ENCODE measurements at places on chromosomes 4 and X.
A peak's percentile ranks its signal among the peaks of the same experiment; 100 is the strongest.

GRCh38 chr4:146243141-146243882 lies 29.0 kb downstream of the REELD1 start:
- no peak for DNase-seq

DNA sequence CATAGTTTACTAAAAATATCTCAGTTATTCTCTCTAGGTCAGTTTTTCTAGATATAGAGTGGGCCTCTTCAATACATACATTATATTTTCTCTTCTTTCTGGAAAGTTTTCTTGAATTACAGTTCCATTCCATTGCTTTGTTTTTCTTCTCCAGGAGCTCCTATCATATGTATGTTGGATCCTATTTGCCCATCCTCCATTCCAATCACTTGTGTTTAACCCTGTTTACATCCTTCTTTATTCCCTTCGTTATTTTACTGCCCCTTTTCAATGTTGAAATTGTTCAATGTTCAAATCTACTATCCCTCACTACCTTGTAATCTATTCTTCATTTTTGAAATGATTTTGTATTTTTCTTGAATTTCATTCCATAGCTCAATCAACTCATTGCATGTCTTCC lies 97.4 kb downstream of the IRF2 start:
- no peak for DNase-seq

DNA sequence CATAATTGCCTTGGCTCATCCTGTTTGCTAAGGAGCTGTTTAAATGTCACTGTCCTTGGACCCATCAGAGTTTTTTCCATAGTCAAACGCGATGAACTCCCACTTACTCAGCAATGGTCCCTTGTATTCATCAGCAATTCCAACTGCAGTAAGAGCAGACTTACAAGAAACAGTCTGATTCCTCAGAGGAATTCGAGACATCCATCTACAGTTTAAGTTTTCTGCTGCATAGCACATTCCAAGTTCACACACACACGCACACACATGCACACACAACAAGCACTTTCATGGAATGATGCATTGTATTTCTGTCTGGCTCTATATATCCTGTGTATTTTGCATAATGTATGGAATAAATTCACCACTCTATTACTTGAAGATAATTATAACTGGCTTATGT lies 32.7 kb upstream of the TMEM150C start:
- no peak for DNase-seq

DNA sequence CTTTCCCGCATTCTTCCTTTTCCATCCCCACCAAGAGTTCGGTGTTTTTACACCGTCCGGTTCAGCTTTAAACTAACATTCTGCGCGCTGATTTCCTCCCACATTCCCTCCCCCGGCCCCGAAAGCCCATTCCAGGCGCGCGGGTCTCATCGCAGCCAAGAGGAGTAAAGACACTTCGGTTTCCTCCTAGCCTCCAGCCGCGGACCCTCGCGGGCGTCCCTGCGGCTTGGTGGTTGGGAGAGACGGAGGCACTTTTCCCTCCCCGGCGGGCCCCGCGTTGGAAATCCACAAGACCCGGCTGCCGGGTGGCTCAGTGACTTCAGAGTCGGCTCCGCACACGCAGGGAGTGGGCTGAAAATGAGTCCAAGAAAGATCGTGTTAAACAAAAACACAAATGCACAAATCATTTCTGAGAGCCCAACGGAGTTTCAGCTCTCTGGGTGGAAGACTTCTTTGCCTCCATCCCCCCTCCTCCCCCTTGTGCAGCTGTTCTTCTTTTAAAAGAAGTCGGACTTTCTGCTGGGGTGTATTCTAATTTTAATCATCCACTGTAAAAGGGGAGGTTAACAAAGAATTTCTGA lies 2.0 kb upstream of the ARX start:
- DNase-seq = peak; percentile 79

DNA sequence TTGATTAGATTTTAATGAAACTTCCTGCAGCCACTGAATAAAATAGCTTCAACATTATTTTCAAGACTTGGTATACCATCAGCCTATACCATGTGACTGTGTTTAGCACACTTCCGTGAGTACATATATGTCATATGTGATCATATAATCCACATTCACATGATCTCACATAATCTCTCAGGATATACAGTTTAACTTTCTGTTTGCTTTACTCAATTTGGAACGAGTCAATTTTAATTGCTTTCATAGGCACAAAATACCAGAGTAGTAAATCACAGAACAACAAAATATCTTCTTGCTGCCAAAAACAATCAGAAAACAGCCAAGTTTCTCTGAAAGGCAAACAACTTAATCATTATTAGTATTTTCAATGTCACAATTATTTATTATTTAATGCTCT lies 731.1 kb upstream of the DIAPH2 start:
- DNase-seq = no peak

- no peak for DNase-seq
Observed at GRCh38 chrX:16018291-16018690, 105.1 kb upstream of the GRPR start.

DNA sequence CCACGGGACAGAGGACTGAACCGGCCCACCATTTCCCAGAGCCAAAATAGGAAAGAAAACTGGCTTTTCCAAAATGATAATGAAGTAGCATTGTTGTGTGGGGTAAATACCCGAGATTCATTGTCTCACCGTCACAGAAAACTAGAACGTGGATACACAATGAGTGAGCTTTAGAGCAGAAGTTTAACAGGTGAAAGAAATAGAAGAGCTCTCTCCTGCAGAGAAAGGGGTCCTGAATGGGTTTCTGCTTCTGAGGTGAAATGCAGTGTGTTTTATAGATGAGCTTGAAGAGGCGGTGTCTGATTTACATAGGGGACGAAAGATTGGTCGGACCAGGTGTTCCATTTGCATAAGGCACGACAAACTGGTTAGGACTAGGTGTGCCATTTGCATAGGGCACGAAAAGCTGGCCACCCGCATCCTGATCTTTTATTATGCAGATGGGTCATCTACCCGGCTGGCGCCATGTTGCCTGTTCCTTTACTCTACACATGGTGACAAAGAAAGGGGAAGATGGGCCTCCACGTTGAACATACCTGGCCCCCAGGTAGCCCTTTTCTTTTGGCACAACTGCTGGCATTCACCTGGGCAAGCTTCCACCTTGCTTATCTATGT lies 118.1 kb downstream of the ATXN3L start:
- no peak for DNase-seq

GRCh38 chr4:121233982-121234381 lies 69.9 kb upstream of the TNIP3 start:
- DNase-seq = no peak

- DNase-seq = peak; percentile 23
Observed at GRCh38 chrX:3712870-3713224, 602 bp downstream of the PRKX start.

DNA sequence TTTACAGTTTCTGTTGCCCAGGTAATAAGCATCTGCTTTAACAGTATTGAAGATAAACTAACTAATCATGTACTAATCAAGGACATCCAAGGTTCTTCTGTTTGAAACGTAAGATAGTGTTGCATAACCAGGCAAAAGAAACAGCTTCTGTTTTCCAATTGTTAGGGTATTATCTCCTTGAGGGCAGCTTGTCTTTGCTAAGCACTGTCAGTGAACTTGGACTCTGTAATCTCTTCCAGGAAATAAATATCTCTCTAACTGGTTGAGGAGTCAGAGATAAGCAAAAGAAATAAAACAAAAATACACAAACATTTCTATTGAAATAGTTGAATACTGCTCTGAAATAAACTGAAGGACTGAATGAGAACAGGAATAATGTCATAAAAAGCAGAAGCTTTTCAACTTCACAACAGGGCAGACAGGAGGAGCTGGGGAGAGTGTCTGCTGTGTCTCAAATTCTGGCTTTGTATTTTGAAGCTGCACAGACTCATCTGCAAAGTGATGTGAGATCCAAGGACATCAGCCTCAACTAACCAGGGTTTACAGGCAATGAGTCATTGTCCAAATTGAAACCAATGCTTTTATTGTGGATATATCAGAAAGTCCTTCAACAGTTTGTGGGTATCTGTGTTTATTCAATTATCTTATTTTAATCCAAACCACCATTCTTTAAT lies 1253.0 kb upstream of the PCDH7 start:
- no peak for DNase-seq

DNA sequence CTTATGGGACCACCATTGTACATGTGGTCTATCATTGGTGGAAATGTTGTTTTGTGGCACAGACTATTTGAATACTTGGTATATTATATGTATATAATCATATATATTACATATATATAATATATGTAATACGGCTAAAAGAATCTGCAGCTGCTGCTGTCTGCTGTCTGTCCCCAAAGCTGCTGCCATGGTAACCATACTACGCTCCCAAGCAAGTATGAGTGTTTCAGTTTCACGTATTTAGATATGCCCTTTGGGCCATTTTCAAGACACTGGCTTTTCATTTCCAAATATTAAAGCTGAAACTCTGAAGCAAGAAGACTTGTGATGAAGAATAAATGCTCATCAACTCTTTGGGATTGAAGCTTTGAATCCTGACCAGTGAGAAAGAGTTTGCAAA lies 42.0 kb upstream of the ARSJ start:
- no peak for DNase-seq

DNA sequence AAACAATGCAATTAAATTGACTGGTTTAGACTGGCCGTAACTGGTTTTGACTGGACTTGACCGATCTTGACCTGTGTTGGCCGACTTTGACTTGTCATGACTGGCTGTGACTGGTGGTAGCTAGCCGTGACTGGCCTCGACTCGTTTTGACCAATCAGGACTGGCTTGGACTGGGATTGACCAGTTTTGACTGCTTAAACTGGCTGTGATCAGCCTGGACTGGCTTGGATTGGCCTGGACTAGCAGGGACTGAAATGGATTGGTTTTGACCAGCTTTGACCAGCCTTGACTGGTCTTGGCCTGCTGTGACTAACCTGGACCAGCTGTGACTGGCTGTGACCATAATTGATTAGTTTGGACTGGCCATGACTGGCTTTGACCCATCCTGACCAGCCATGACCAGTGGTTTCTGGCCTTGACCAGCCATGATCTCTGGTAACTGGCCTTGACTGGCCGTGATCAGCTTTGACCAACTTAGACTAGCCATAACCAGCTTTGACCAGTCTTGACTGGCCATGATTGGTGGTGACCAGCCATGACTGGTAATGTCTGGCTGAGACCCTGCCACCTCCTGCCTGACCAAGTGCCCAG lies 13.1 kb downstream of the SUV39H1 start:
- DNase-seq = no peak

DNA sequence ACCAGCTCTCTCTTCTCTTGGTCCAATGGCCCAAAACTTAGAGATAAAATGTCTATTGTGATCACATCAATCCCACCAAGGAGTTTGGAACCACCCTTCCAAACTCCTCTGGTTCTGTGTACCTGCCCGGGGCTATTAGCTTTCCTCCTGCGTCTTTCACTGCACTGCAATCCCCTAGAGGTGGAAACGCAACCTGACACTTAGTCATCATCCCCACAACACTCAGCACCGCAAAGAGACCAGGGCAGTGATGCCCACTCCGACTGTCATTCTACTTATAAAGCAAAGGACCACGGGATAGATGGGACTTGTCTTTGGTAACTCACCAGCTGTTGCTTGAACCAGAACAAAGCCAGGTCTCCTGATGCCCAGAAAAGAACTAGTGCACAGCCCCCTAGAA lies 22.0 kb downstream of the AFAP1 start:
- DNase-seq = no peak

DNA sequence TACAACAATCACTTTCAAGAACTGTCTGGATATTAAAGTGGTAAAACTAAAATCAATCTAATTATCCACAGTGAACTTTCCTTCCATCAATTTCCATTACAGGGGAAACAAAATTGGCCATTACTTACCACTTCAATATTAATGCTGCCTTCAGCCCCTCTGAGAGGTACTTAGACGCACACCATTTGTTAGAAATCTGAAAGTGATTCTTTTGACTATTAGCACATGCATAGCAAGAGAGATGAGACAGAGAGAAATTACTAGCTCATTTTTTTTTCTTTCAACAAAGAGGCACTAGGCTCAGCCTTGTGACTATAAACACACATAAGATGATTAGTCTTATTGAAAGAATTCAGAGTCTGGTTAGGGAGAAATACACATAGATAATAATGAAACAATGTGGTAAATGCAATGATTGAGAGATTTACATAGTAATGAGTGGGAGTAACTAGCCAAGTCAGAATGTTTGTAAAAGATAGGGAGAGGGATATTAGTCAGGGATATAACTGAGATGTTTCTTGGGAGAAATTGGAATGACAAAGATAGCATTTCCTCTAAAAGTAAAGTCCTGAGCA lies 93.3 kb downstream of the YIPF7 start:
- DNase-seq = no peak

DNA sequence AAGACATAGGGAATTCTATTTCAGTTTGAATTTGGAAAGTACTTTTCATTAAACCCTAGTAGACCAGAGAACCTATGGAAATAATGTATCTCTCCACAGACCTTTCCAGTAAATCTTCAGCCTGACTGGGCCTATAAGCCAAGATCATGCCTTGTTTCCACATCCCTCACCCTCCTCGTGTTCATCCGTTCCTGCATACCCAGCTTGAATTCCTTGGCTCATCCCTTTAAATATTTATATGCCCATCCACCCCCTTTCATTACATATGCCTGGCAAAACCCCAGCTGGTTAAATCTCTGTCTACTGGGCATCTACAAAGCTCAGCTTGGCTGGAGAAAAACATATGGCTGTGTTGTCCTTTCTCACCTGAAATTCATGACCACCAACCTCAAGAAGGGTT lies 32.4 kb downstream of the SLC2A9 start:
- no peak for DNase-seq

- no peak for DNase-seq
Observed at GRCh38 chrX:46180258-46180687, 364.9 kb downstream of the ZNF674 start.

DNA sequence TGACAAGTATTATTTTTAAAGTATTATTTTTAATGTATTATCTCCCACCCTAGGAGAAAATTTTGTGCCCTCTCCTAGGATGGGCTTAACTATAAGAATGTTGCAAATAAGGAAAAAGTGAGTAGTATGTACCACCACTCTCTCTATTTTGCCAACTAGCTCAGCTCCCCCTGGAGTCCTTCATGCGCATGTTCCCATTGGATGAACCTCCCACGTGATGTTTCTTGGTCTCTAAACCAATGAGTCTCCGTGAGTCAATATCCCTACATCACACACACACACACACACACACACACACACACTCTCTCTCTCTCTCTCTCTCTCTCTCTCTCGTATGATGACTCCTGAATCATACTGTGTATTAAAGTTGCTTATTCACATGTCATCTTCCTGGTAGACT lies 129.7 kb upstream of the ZFP42 start:
- DNase-seq = no peak

DNA sequence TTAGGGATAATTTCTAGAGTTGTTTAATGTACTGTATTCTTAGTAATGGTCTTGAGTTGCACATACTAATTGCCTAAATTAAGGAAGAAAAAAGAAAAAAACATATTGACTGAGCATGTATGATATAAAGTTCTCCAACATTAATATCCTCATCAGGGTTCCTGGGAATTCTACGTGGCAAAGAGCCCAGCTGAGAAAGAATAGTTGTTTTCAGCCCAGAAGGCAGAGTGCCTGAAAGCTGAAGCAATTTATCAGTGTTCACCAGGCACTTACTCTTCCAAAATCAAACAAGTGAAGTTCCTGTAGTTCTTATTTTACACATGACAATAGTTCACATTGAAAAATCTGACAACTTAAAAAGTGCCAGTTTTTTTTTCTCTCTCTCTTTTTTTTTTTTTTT lies 27.7 kb downstream of the YIPF7 start:
- no peak for DNase-seq
